ENCODE measurements at places on chromosomes 1 and 21.

- ATAC-seq, result no peak
Measured at GRCh38 chr1:25642574-25643108, 26.1 kb downstream of the MAN1C1 start.

DNA sequence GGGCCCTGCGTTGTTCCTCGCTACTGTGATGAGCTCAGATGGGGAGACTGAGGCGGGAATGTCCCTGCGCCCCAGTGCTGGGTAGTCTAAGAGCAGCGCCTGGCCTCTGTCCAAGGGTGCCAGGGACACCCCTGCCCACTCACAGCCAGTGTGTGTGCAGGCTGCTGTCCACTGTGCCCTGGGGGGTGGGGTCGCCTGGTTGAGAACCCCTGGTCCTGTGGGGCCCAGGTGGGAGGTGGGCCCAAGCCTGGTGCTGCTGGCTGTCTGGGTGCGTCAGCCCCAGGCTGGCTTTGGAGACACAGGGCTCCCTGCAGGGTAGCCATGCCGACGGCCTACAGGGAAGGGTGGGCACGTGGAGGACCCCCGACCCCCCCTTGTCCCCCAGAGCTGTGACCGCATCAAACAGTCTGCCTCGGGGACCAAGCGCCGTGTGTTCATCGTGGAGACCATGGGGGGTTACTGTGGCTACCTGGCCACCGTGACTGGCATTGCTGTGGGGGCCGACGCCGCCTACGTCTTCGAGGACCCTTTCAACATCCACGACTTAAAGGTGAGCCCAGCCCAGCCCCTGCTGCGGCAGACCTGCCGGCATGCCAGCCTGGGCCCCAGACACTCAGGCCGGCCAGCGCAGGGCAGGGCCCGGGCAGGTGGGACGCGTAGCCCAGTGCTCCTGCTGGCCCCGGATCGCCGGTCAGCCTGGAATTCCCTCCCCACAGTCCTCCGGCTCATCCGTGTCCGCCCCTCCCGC, 14.9 kb downstream of the CFAP410 start:
- no peak for ATAC-seq

- ATAC-seq, result no peak
Measured at GRCh38 chr1:95614197-95614596, 380.2 kb downstream of the RWDD3 start.

- ATAC-seq, result no peak
Measured at GRCh38 chr1:147099192-147099591, 73.1 kb downstream of the PRKAB2 start.

- ATAC-seq, result no peak
Measured at GRCh38 chr1:233777566-233777965, 126.9 kb upstream of the SLC35F3 start.

All from esophagus mucosa (tissue), 1 donor.